Vein endothelial cell (primary cell): ENCODE measurements at places on chromosomes 2 and 18. TPM values are rescaled to one million over a fixed set of nuclear protein-coding genes. Genes with fewer than 3 reads are reported as not detected.

Gene ZNF519
- 3.9 and 7.5 TPM in 2 replicates for total RNA-seq

Gene COL4A4
- total RNA-seq, result under 0.01 TPM in 1 of 2 replicates, not detected in the other

Gene FIGN
- total RNA-seq, result 0.98 and 1.3 TPM in 2 replicates

Gene C1QL2
- total RNA-seq, result not detected in 2 replicates

Gene DAPL1
- not detected in 2 replicates for total RNA-seq
